ENCODE measurements at places on chromosomes 5 and 9. TPM values are rescaled to one million over a fixed set of nuclear protein-coding genes. Genes with fewer than 3 reads are reported as not detected.

- peaks cover 57% of the 10 kb centered on the region for H3K4me1 ChIP-seq
- peak; percentile 87 for DNase-seq
- H3K36me3 ChIP-seq = peaks cover 22% of the 10 kb centered on the region
Measured at GRCh38 chr9:131739959-131740648, at the start of gene RAPGEF1. RAPGEF1 (minus strand) TSS chr9:131740076; CDS start chr9:131739830, 246 bp downstream.

PNPLA7 gene
- 2.5 TPM for total RNA-seq

DNA sequence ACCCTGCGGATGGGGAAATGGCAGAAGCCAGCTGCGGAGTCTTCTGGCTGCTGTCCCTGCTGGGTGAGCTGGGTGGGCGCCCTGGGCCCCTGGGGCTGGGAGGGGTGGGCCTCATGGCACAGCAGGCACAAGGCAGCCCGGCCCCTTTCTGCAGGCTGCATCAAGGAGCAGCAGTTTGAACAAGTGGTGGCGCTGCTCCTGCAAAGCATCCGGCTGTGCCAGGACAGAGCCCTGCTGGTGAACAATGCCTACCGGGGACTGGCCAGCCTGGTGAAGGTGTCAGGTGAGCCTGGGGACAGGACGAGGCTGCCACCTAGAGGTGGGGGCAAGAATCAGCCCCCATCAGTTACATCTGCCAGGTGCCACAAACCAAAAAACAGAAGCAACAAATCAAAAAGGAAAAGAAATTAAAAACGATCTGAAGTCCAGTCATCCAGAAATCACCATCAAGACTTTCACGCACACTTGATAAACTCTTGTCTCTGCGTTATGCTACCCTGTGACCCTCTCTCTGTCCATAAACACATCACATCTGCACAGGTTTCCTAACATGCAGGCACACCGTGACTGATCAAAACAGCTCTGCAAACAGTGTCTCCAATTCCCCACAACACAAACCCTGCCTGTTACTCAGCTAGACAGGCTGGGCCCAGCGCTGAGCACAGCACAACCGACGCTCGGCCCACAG, 13.9 kb downstream of the REXO4 start:
- H3K4me3 ChIP-seq = no peak overlapping the region
- peak; percentile 61 for DNase-seq
- peak overlapping the region; percentile 34 for H3K27ac ChIP-seq
- H3K36me3 ChIP-seq = peaks cover 18% of the 10 kb centered on the region
- no peaks in the 10 kb centered on the region for H3K27me3 ChIP-seq

DNA sequence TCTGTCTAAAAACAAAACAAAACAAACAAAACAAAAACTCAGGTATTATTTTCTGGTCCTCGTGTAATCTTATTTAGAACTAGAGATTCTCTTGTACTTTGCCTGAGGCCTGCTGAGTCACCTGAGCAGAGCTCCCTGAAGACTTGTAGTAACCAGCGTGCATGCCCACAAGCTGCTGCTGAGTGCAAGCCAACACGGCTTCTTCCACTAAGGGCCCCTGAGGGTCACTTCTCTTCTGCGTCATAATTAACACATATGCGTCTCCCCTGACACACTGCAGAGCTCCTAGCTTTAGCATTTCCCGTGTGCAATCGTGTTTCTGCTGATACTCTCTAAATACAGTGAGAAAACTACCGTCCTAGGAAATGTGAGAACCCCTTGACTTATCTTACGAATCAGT, 10.9 kb upstream of the NDFIP1 start:
- peaks cover 12% of the 10 kb centered on the region for H3K36me3 ChIP-seq
- H3K27ac ChIP-seq = peak overlapping the region; percentile 87
- peak; percentile 52 for DNase-seq
- H3K27me3 ChIP-seq = no peaks in the 10 kb centered on the region
- H3K4me1 ChIP-seq = peaks cover 69% of the 10 kb centered on the region

ADCY2 gene
- not detected for total RNA-seq

IL33 gene
- not detected for total RNA-seq

IFNK gene
- not detected for total RNA-seq

- no peaks in the 10 kb centered on the region for H3K36me3 ChIP-seq
- no peak for DNase-seq
- no peaks in the 10 kb centered on the region for H3K4me1 ChIP-seq
- no peak overlapping the region for H3K27ac ChIP-seq
Measured at GRCh38 chr9:17453751-17454150, 125.1 kb upstream of the SH3GL2 start.

GRCh38 chr5:149773291-149774095, 43.4 kb downstream of the PPARGC1B start:
- no peaks in the 10 kb centered on the region for H3K27me3 ChIP-seq
- DNase-seq = no peak
- H3K36me3 ChIP-seq = peaks cover 44% of the 10 kb centered on the region
- peaks cover 31% of the 10 kb centered on the region for H3K4me1 ChIP-seq

DNA sequence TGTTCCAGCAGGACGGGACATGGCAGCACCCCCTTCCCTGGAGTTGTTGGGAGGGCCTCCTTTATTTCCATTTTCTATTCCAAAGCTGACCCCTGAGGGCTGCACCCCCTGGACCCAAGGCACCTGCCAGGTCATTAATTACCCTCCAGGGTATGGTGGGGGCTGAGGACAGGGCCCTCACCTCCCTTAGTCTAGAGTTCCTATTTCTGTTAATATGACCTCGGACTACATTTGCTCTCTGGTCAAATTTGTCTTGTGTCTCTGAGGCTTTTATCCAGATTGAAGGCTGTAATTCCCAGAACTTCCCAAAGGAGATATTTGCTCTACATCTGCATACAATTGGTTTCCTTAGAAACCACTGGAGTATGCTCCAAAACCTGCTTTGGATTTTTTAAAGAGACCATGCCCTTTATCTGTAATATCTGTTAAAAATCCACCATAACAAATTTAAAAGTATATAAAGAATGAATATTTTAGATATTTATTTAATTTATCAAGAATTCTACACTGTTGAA, 16.8 kb downstream of the PHF2 start:
- peaks cover 39% of the 10 kb centered on the region for H3K4me1 ChIP-seq
- H3K27me3 ChIP-seq = no peaks in the 10 kb centered on the region
- H3K27ac ChIP-seq = no peak overlapping the region
- no peak for DNase-seq
- no peak overlapping the region for H3K4me3 ChIP-seq
- H3K36me3 ChIP-seq = no peaks in the 10 kb centered on the region

DNA sequence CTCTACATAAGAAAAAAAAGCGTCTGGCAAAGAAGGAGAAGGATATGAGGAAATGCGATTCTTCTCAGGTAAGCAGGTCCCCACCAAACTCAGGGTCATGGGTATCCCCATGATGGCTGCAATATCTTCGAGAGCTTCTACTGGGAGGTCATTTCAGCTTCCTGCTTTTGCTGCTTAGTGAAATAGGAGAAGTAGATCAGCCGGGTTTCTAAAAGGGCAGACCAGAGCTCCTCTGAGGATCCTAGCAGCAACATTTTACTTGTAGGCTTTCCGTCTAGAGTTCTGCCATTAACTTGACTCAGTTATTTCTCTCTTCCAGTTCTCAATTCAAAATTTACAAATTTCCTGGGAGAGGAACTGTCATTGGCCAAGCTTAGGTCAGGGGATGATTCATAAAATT, 134.7 kb downstream of the DPYSL3 start:
- no peak for DNase-seq
- peaks cover 7% of the 10 kb centered on the region for H3K27me3 ChIP-seq
- H3K36me3 ChIP-seq = no peaks in the 10 kb centered on the region
- no peaks in the 10 kb centered on the region for H3K4me1 ChIP-seq
- no peak overlapping the region for H3K27ac ChIP-seq

MYMK gene
- total RNA-seq = not detected

- no peak for DNase-seq
- no peak overlapping the region for H3K27ac ChIP-seq
- no peak overlapping the region for H3K4me3 ChIP-seq
- H3K4me1 ChIP-seq = peaks cover 5% of the 10 kb centered on the region
- H3K36me3 ChIP-seq = no peaks in the 10 kb centered on the region
Measured at GRCh38 chr5:73454379-73455036, 5.9 kb upstream of the FOXD1 start.

DNA sequence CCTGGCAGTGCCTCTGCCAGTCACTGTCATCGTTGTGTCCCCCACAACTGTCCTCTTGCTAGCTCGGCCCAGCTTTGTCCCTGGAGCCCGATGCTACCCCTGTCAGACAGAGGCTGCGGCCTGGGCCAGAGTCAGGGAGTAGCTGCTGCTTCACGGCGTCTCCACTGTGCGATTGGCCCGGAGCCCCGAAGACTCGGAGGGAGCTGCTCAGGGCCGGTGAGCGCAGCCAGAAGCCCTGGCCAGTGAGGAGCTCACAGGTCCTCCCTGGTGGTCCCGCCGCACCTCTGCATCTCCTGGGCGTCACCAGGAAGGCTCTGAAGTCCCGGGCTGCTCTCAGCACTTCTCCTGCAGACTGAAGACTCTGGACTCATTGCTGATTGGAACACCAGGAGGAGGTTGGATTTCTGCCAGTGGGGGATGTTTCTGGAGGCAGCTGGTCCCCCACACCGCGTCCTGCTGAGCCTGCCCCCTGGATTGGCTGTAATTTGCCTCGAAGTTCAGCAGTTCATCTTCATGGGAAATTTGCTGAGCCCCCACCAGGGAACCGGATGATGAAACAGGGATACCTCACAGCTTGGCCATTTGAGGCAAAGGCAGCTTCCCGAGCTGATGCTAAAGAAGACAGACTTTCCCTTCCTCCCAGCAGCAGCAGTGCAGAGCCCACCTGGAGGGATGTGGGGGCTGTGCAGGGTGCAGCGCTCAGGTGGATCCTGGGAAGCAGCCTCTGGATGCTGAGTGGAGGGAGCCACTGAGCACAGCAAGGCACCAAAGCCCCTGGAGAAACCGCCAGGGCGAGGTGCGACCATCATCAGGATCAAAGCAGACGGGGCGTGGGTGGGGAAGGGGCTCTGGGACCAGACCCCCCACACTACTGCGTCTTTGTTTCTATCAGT, 45.6 kb downstream of the USP20 start:
- peaks cover 20% of the 10 kb centered on the region for H3K36me3 ChIP-seq
- H3K4me3 ChIP-seq = no peak overlapping the region
- no peak for DNase-seq

- peak within 1 kb of the TSS; percentile 89 for H3K4me3 ChIP-seq
- peaks cover 45% of the 10 kb centered on the region for H3K4me1 ChIP-seq
- peak; percentile 72 for DNase-seq
Measured at GRCh38 chr5:52787600-52788504, at the start of the genes ITGA1 and PELO. ITGA1 (plus strand) TSS chr5:52787916; CDS start chr5:52788354, 438 bp downstream. PELO (plus strand) TSS chr5:52787916; CDS start chr5:52800395, 12,479 bp downstream.
